Kidney (tissue), 22 donors: ENCODE measurements at places on chromosomes 4 and X. TPM values are rescaled to one million over a fixed set of nuclear protein-coding genes. Genes with fewer than 3 reads are reported as not detected.

Gene RHOXF2
- total RNA-seq, result not detected

Gene SLC10A6
- total RNA-seq, result 1.4 TPM

DNA sequence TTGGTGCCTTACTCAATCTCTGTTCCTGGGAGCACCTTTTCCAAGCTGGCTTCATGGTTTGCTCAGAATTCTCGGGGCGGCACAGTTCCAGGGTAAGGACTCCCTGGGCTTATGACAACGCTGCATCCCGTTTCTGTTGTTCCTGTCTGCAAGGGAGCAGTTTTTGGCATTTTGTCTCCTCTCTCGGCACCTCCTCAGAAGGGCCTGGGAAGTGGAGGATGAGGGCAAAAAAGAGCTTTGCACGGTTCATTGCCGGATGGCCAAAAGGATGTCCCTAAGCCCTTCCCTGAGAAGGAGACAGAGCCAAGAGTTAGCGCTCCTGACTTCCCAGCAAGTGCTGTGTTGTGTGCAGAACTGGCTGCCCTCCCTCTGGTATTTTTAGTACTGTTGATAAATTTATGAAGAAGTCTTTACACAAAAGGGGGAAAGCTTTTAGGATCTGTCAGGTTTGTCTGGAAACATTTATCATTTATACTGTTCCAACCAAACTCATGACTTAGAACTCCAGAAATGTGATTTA is 13.4 kb downstream of the SRD5A3 start:
- no peaks in the 10 kb centered on the region for H3K27me3 ChIP-seq
- peaks cover 3% of the 10 kb centered on the region for H3K4me1 ChIP-seq
- H3K4me3 ChIP-seq, result no peak overlapping the region
- no peak overlapping the region for H3K27ac ChIP-seq
- no peaks in the 10 kb centered on the region for H3K36me3 ChIP-seq
- DNase-seq, result no peak

Gene SLC10A4
- total RNA-seq, result 0.13 TPM

Gene FRYL
- 78.9 TPM for total RNA-seq

Gene FGFBP2
- total RNA-seq, result 0.72 TPM

Gene SPIN4
- 4.2 TPM for total RNA-seq

Gene AMTN
- total RNA-seq, result not detected

- H3K27me3 ChIP-seq, result no peaks in the 10 kb centered on the region
- no peak for DNase-seq
- H3K4me3 ChIP-seq, result no peak overlapping the region
- H3K4me1 ChIP-seq, result no peaks in the 10 kb centered on the region
- H3K36me3 ChIP-seq, result no peaks in the 10 kb centered on the region
Measured at GRCh38 chr4:24143741-24144140, 253.9 kb upstream of the PPARGC1A start.

Gene SLC35A2
- 34.2 TPM for total RNA-seq

DNA sequence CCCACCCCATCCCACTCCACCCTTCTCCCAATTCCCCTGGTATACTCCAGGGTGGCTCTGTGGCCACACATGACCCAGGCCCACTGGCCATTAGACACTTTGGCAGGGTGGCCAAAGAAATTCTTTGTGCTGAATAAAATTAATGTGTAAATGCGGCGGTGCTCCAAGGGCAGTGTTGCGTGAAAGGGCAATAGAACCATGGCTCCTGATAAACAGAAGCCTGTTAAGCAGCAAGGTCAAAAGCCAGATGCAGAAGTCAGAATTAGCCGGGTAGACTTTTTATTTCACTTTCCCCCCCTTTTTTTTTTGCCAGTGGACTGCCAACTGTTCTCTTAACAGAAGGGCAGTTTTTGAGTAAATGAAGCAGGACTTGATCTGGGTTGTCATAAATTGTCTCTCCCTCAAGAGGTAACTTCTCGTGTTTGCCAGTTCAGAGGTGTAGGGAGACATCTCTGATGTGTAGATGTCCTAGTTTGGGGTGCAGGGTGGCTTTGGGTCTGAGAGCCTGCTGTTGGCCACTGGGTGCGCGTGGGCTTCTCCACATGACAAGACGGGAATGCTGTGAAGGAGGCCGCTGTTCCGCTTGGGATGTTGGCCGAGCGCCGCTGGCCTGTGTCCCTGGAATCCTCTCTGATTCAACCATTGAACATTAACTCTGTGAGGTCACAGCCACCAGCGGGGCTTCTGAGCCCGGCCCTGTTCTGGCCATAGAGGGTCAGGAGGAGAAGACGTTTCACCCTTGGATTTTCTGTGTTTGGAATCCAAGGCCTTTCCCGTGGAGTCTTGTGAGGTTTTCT is 139.5 kb downstream of the TBL1X start:
- H3K27me3 ChIP-seq, result no peaks in the 10 kb centered on the region
- DNase-seq, result peak; percentile 93
- H3K27ac ChIP-seq, result peak overlapping the region; percentile 96
- H3K4me1 ChIP-seq, result peaks cover 31% of the 10 kb centered on the region
- H3K4me3 ChIP-seq, result no peak overlapping the region
- no peaks in the 10 kb centered on the region for H3K36me3 ChIP-seq

DNA sequence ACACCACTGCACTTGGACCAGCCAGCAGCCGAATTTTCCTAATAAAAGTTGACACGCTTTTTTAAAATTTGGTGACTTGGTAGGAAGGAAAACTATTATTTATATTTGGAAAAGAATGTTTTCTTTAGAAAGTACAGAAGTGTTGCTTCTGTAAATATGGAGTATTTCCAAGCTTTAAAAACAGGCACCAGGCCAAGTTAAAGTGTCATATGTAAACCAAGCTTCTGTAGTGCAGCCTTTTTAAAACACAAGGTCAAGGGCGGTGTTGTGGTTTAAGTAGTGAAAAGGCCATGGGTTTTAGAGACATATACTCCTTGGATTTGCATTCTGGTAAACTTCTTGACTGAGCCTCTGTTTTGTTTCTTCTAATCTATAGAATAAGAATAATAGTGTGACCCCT is 62.7 kb downstream of the TRIM2 start:
- no peaks in the 10 kb centered on the region for H3K36me3 ChIP-seq
- H3K4me3 ChIP-seq, result no peak overlapping the region
- H3K27ac ChIP-seq, result no peak overlapping the region
- DNase-seq, result peak; percentile 86

DNA sequence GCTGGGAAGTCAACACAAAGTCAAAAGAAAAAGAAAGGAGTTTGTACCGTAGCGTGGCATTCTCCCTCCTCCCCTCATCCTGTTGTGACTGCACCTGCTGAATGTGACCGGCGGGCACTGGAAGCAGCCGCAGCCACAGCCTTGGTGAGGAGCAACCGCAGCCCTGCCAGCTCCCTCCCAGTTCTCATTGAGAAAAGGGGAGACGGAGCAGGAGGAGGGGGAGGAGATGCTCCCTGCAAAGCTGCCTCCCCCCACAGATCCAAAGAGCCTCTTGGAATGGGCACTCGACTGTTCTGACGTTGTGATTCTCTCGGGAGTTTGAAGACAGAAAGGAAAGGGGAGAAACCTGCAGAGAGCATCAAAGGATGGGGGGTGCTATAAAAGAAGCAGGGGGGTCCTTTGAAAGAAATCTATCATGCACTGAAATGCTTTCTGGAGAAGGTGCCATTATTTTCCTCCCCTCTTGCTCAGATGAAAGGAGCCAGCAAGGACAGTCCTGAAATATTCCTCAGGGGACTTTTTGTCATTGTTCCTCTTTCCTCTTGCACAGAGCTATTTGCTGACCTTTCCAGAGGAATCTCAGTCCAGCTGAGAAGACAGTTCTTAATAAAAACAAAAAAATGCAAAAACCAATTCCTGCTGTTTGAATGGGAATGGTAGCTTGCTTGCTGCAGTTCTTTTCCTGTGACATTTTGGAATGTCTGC is 429.7 kb downstream of the MAPK10 start:
- peak overlapping the region; percentile 96 for H3K27ac ChIP-seq
- peak; percentile 81 for DNase-seq
- no peaks in the 10 kb centered on the region for H3K36me3 ChIP-seq
- H3K4me3 ChIP-seq, result peak overlapping the region; percentile 46

- no peaks in the 10 kb centered on the region for H3K36me3 ChIP-seq
- no peak for DNase-seq
- H3K27me3 ChIP-seq, result no peaks in the 10 kb centered on the region
- H3K4me3 ChIP-seq, result no peak overlapping the region
Measured at GRCh38 chr4:613126-613525, 12.2 kb upstream of the PDE6B start.

Gene GRID2
- 0.19 TPM for total RNA-seq

DNA sequence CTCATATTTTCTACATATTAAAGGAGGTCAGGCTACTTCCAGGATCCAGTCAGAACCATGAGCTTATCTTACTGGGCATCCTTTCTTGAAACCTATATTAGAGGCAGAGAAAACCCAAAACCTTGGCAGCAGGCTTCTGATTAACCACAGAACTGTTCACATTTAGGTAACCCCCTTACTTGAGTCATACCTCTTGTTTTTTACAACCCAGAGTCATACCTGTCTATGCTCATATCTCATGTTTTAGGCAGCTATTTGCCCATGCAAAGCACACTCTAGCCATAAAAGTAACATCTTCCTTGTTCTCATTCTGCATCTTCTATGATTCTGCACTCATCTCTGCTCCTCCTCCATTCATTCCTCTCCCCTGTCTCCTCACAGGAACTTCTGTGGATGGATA is 138.0 kb upstream of the SMIM31 start:
- DNase-seq, result no peak
- H3K27me3 ChIP-seq, result no peaks in the 10 kb centered on the region
- no peaks in the 10 kb centered on the region for H3K4me1 ChIP-seq
- H3K36me3 ChIP-seq, result no peaks in the 10 kb centered on the region
- H3K4me3 ChIP-seq, result no peak overlapping the region

Gene DMP1
- not detected for total RNA-seq

- peaks cover 11% of the 10 kb centered on the region for H3K4me1 ChIP-seq
- peak overlapping the region; percentile 88 for H3K27ac ChIP-seq
- no peaks in the 10 kb centered on the region for H3K27me3 ChIP-seq
Measured at GRCh38 chr4:75514949-75515612, 808 bp downstream of the THAP6 start.

Gene TLR1
- total RNA-seq, result 18.0 TPM

GRCh38 chr4:84417997-84418709 is 80.9 kb downstream of the NKX6-1 start:
- H3K36me3 ChIP-seq, result no peaks in the 10 kb centered on the region
- DNase-seq, result peak; percentile 68
- no peak overlapping the region for H3K27ac ChIP-seq
- no peak overlapping the region for H3K4me3 ChIP-seq
- no peaks in the 10 kb centered on the region for H3K27me3 ChIP-seq
- no peaks in the 10 kb centered on the region for H3K4me1 ChIP-seq

GRCh38 chrX:103817502-103817901 is 14.6 kb downstream of the RAB9B start:
- no peaks in the 10 kb centered on the region for H3K27me3 ChIP-seq
- peak; percentile 68 for DNase-seq
- no peaks in the 10 kb centered on the region for H3K36me3 ChIP-seq
- H3K4me1 ChIP-seq, result no peaks in the 10 kb centered on the region

- no peak overlapping the region for H3K27ac ChIP-seq
- H3K36me3 ChIP-seq, result no peaks in the 10 kb centered on the region
- H3K4me3 ChIP-seq, result no peak overlapping the region
- no peaks in the 10 kb centered on the region for H3K27me3 ChIP-seq
- no peaks in the 10 kb centered on the region for H3K4me1 ChIP-seq
Measured at GRCh38 chr4:136900696-136901095, 631.6 kb downstream of the PCDH18 start.
